Mucosa of gallbladder (tissue), 1 donor: ENCODE measurements at places on chromosomes 12 and 14.

DNA sequence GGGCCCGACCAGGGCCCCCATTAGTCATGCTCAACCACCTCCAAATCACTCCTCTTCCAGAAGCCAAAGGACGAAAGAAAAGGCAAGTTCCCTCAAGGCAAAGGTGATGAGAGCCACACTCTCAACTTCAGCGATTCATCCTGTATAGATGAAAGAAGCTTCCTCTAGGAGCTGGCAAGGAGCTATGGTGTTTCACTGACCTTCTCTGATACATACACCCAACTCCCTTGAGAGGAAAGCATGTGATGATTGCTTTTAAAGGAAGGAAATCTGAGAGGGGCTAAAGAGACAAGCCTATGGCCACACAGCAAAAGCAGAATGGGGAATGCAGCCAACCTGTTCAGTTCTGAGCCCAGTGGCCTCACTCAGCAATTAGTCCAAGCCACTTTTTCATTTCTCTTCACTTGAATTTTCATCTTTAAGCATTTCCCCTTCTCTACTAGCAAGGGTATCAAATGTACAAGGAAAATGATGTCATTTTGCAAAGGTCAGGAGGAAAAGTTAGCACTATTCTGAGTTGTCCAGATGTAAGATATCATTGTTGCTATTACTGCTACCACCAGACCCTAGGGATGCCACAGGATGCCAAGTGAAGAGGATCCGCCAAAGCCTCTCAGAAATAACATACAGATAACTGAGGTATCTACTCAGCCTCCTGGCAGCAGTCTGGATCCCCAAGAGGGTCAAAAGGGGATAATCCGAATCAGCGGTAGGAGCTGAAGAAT is 82.5 kb downstream of the MAP3K9 start:
- DNase-seq, result no peak

DNA sequence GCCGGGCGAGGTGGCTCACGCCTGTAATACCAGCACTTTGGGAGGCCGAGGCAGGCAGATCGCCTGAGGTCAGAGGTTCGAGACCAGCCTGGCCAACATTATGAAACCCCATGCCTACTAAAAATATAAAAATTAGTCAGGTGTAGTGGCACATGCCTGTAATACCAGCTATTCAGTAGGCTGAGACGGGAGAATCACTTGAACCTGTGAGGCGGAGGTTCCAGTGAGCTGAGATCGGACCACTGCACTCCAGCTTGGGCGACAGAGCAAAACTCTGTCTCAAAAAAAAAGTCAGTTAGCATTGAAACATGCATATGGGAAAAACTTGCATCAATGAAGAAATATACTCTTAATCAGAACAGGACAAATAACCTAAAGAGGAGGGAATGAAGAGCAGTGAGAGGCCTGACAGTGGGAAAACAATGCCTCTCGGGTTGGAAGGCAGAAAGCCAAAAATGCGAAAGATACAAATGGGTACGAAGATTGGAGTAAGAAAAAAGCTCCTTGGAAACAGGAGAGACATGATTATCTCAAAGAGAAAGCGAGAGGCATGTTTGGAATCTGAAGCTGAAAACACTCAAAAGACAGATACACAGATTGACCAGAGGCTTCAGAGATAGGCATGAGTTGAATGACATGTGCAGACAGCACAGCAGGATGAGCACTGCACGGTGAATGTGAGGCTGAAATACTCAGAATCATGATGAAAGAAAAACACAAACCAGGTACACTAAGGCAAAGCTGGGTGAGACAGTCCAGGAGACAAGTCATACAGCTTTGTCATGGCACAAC is 30.6 kb downstream of the RESF1 start:
- no peak for DNase-seq

DNA sequence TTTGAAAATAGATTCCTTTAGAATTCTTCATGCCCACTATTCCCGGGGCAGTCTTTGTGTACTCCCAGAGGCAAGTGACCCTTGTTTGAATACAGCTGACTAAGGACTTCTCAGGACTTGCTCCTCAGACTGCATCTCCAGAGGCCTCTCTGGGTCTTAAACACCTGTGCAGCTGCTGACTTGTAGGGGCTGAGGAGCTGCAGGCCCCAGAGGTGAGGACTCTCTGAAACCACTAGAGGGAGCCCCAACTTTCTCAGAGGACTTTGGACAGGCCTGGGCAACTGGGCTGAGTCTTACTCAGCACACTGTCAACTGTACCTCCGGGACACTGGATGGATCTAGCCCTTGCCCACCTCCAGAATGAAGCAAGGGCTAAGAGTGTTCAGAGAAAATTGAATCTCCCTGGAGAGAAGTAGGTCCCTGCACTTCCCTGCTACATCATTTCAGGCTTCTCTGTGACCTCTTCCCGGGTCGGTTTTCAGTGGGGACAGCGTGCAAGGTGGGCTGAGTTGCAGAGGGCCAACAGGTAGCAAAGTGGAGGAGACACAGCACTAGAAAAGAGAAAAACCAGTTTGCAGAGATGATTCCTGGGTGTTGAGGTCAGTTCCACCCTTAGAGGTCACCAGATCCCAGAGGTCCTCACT is 164.6 kb downstream of the TMEM117 start:
- no peak for DNase-seq

- no peak for DNase-seq
Observed at GRCh38 chr12:20350026-20350425, 18.3 kb upstream of the PDE3A start.

GRCh38 chr12:109592195-109592904 is 18.8 kb downstream of the MVK start:
- DNase-seq, result no peak

DNA sequence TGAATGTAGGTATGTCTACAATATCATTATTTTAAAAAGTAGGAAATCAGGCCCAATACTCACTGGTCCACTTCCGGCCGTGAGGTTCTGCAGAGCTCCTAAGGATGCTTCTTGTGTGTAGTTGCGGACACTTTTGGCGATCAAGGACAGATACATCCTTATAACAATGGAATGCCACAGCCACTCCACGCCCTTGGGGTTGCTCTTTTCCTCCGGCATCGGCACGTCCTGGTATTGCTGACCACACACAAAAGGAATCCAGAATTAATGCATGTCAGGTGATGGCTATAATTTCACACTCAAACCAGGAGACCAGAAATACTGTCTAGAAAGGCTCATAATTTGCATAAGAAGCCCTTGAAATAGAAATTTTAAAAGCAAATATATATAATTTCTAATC is 65.6 kb upstream of the YARS2 start:
- no peak for DNase-seq

DNA sequence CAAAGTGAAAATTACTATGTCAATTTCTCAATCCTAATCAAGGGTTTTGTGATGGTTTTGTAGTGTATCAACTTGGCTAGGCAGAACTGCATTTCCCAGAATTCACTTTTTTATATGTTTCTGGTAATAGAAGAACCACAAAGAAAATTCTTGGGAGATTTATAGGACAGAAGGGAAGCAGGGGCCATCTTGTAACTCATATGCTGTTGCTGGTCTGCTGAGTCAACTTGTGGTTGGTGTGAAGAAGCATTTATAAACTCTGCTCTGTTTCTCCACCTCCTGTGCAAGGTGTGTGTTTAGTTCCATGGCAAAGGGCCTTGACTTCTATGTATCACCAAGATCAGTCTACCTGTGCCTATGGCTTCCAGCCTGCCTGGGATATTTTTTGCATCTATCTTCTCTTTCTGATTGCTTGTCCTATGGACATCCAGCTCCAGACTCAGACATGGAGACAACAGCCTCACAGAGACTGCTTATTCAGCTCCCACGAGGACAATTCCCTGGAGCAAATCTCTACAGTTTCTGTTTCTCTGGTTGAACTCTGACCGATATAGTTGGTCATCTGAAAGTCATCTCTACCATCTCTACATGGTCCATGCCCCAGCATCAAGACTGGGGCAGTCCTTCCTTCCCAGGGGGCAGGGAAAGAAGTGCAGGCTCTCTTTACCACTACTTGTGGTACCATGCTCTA is 364.3 kb upstream of the DDHD1 start:
- no peak for DNase-seq

- DNase-seq, result no peak
Observed at GRCh38 chr12:95411466-95411865, 62.5 kb upstream of the METAP2 start.
